ENCODE measurements at places on chromosomes 7 and 10.

DNA sequence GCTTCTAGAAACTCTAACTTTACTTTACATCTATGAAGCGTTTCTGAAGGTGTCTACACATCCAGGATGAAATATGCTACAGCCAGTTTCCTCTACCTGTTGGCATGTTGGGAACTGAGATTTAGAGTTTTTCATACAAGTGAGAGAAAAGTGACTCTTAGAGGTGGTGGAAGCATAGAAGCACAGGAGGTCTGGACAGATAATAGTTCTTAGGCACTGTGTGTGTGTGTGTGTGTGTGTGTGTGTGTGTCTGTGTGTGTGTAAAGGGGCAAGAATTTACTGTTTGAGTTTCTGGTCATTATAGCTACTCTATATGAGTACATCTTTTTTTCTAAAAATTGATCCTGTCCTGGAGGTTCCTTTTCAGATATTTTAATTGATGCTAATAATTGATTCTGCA is 110.7 kb upstream of the MTPN start:
- DNase-seq: no peak

GRCh38 chr10:58755677-58756076 is 243.0 kb downstream of the BICC1 start:
- DNase-seq: no peak

DNA sequence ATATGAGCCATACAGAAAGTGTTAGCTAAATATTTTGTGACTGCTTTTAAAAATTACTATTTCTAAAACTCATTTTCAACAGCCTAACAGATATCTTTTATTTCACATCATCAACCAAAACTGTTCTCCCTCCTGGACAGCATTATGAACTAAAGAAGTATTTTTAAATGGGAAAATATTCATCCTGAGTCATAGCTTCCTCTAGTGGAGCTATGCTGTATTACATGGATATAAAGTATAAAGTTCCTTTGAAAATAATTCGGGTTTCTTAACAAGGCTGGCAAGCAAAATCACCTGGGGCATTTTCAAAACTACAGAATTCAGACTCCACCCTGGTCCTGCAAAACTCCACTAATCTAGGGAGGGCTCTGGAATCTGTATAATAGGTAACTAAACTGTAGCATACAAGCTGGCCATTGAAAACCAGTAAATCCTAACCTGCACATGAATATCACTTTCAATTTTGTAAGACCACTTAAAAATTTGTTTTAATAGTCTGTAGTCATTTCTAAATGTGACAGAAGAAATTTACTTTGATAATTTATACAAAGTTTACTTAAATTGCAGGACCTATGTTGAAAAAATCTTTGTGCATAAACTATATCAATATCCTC is 53.5 kb downstream of the SCIN start:
- DNase-seq: peak; percentile 28

GRCh38 chr10:121556918-121557573 is 41.2 kb downstream of the FGFR2 start:
- DNase-seq: no peak

GRCh38 chr7:32293833-32294232 is 196.3 kb downstream of the LSM5 start:
- DNase-seq: no peak

DNA sequence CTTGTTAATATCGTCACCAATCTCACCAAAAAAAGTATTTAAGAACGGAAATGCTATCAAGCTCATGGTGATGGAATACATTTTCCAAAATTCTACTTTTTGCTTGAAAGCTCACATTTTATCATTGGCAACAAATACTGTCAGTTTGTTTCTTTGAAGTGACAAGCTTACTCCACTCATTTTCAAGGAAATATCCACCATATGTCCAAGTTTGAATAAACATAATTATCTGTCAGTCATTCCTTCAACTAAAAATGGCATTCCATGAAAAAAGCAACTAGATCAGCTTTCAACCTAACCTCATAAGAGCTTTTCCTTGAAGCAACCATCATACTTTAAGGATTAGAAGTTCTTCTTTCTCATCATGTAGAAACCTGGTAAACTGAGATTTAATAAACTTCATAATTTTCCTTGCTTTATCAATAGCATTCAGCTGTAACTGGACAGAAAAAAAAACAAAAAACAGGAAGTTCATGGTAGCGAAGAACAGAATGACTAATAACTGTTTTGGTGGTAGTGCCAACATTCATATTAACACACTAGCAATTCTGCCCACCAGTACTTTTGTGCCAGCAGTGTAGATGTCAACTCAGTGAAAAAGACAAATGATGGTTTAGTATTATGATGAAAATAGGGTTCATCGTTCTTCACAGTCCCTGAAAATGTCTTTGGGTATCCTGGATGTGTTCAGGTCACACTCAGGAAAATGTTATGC is 764.9 kb downstream of the GRM8 start:
- DNase-seq: no peak

DNA sequence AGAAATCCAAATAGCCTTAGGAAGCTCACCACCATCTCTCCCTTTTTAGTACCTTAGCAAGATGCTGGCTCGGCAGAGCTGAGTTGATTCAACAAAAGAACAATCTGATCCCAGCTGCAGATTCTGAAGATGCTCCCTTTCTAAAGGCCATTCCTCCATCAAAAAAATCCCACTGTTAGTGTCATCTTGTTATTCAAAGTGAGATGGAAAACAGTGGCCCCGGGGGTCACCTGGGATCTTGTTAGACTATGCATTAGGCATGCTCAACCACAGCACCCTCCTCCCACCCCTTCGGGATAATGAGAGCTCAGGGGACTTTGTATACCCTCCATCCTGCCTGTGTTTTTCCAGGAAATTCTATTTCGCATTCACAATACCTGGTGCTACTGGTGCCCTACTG is 2.4 kb downstream of the NCAPG2 start:
- no peak for DNase-seq

DNA sequence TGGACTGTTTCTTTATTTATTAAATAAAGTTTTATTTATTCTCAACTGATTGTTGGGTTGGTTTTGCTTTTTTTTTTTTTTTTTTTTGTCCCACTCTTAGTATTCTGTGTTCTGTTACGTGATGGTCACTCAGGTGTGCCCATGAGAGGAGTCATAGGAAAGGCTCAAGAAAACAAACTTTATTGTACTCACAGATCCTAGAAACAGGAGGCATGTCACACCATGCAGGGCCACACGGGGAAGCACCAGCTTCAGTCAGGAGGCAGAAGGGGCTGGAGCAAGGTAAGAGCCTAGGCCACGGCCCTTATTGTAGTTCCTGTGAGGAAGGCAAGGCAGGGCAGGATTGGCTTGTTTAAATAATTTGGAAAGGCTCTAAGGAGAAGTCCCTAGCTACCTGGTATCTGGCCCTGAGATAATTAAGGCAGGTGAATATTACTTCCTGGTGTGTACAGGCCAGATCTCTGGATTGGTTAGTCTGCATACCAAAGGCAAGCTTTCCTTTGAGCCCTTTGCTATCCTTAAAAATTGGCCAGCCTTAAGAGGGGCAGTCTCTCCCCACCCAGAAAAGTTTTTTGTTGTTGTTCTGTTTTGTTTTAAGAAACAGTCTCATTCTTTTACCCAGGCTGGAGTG is 8.3 kb downstream of the ATOH7 start:
- no peak for DNase-seq

- no peak for DNase-seq
Observed at GRCh38 chr7:26419198-26419597, 127.5 kb downstream of the SNX10 start.

GRCh38 chr7:68429411-68430117 is 1168.7 kb upstream of the AUTS2 start:
- DNase-seq: no peak

DNA sequence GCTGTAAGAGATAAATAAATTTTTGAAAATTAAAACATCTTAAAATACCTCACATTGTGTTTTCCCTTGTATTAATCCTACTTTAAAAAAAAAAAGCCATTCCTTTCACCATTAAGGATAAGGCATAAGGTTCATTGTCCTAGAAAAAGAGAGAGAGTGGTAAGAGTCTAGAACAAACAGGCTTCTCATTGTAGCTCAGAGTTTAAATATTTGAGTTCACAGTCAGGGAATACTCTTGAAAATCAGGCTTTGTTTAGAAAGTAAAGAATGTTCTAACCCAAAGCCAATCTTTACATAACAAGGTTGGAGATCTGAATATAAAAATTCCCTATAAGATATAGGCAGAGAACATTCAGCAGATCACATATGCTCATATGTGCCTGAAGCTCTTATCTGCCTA is 40.2 kb upstream of the TES start:
- DNase-seq: no peak

DNA sequence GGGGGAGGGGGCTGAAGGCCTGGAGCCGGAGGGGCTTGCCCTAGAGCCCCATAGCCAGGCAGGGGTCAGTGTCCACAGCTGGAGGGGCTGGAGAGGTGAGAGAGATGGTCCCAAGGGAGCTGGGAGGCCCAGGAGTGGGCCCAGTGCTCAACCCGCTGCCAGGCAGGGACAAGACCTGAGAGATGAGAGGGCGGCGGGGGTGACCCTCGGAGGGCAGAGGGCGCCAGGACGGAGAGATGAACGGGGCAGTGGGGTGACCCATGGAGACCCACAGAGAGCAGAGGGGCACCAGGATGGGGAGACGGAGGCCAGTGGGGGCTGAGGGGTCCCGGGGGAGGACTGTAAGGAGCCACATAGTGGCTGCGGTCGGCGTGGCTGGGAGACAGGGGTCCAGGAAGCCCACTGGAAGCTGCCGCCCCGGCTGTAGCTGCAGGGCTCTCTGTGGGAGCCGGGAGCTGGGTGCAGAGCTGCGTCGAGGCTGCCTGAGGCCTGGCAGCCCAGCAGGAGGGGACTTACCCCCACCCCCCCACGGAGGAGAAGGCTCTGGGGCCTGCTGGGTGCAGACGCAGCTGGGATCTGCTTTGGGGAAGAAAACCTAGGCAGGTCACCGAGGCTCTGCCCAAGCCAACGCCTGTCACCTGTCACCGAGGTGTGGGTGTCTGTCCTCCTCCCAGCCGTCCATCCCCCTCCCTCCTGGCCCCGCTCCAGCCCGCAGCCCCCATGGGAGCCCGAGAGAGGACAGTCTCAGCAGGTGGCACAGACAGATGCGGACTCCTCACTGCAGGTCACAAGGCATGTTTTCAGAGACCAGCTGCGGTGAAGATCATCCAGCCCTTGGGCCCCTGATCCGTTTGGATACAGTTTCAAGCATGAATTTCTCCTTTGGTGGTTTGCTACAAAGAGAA is 25.1 kb downstream of the PWWP2B start:
- DNase-seq: peak; percentile 79

DNA sequence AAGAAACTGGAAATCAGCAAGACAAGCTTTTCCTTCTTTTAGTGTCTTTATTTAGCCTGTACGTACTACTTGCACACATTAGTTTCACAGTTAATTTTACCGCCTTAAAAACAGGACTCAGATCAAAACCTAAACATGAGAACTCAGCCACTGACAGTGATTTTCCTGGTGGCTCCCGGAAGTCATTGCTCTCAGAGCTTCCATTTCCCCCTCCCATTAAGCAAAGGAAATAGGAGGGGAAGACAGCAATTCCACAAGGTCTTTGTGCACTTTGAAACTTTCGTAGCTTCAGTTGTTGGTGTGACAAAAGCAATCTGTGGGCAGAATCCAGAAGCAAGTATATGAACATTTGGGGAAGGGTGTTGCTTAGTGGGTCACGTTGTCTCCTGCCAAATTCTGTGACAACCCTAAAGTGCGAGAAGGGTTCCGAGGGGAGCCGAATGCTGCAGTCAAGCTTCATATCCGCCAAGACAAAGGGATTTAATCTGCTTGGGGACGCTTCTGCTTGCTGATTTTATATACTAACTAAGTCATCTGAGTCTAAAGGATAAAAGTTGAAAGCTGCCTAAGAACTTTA is 30.4 kb downstream of the FAM53B start:
- DNase-seq: no peak

GRCh38 chr7:105352901-105353668 is 35.6 kb downstream of the SRPK2 start:
- no peak for DNase-seq

- DNase-seq: no peak
Observed at GRCh38 chr10:117541909-117542705, 439 bp upstream of the EMX2 start.

- no peak for DNase-seq
Observed at GRCh38 chr10:84173501-84173929, at the start of gene GPR15LG. Gene GPR15LG, plus strand, starts transcription at chr10:84173801. Its CDS starts 51 bp downstream, at chr10:84173852.

- no peak for DNase-seq
Observed at GRCh38 chr10:58400609-58401008, 15.4 kb downstream of the TFAM start.

DNA sequence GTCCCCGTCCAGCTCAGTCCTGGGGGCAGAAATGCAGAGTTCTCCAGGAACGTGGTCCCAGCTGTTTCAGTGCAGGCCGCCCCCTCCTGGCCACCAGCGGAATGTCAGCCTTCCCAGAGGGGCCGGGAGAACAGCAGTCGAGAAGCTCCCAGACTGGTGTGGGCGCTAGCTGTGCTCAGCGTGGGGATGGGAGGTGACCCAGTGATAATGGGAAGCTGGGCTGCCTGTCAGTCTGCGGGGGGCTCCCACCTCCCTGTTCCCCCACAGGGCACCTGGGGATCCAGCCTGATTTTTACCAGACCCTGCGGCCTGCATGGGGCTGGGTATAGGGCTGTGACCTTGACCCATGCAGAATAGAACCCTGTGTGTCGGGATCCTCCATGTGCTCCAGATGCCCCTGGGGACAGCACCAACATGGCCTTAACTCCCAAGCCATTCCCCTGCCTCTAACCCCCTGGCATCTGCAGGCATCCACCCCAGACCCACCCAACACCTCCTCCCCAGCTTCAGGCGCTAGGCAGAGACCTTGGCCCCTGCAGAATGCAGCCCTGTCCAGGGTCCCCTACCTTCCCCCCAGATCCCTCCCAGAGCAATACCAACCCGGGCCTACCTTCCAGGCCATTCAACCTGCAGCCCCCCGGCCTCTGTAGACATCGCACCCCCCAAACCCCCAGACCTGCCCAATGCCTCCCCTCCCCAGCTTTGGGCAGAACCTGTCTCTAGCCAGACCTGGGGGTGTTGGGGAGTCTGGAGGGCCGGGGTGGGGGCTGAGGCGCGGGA is 880 bp upstream of the ELN start:
- peak; percentile 35 for DNase-seq
